Activated T-helper 17 cell treated with anti-CD3 and anti-CD28 coated beads, Interleukin-2, amount 50 U/mL, for 72 hours (primary cell): ENCODE measurements at places on chromosomes 11 and 22. TPM values are rescaled to one million over a fixed set of nuclear protein-coding genes. Genes with fewer than 3 reads are reported as not detected.

DNA sequence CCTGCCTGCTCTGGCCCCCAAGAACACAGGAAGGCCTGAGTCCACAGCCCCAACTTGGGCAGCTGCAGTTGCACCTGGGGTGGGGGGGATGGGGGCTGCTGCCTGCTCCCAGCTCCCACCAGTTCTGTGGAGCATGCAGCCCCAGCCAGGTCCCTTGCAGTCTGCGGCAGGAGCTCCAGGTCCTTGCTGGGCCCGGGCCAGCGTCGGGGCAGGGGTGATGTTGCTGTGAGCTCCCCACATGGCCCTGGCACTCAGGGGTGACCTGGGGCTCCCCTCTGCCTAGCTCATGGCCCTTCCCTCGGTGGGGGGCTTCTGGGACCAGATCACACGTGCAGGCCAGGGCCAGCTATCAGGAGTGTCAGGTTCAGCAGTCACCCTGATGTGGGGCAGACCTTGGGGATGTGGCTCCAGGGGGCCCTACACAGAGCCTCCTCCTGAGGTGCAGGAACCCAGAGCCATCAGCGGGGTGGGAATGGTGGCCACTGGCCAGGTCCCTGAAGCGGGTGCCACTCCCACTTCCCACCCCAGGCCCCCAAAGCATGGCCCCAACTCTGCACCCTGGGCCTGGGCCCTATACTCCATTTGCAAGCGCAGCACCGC, 10.4 kb upstream of the MED17 start:
- H3K36me3 ChIP-seq, result no peaks in the 10 kb centered on the region
- ATAC-seq, result no peak

The ZP1 gene
- total RNA-seq, result not detected

The MSANTD2 gene
- 6.9 TPM for total RNA-seq

The MUC5AC gene
- not detected for total RNA-seq

- peak; percentile 68 for ATAC-seq
- no peak overlapping the region for H3K27ac ChIP-seq
- no peaks in the 10 kb centered on the region for H3K27me3 ChIP-seq
- no peaks in the 10 kb centered on the region for H3K4me1 ChIP-seq
Observed at GRCh38 chr22:38406617-38407016, 48.4 kb downstream of the KCNJ4 start.

DNA sequence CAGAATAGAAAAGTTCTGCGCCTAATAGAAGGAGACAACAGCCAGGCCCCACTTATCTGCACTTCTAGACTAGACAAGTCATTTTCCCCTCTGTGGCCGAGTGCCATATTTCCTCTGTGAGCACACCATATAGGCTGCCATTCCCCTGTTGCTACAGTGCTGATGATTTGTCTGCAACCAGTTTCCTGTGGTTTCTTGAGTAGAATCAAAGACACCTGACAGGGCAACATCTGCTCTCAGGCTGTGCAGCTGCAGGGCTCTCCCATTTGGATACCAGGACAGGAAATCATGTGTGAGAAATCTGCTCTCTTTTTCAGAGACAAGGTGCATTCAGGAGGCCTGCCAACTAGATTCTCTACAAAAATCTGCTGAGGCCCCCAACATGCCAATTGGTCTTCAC, 879.3 kb downstream of the DLG2 start:
- no peaks in the 10 kb centered on the region for H3K4me1 ChIP-seq
- no peak for ATAC-seq
- no peaks in the 10 kb centered on the region for H3K36me3 ChIP-seq
- H3K27ac ChIP-seq, result no peak overlapping the region
- H3K4me3 ChIP-seq, result no peak overlapping the region

The HYOU1 gene
- total RNA-seq, result 117 TPM

The CALCA gene
- not detected for total RNA-seq

- no peak overlapping the region for H3K4me3 ChIP-seq
- H3K4me1 ChIP-seq, result no peaks in the 10 kb centered on the region
- no peaks in the 10 kb centered on the region for H3K27me3 ChIP-seq
- H3K27ac ChIP-seq, result no peak overlapping the region
- H3K36me3 ChIP-seq, result no peaks in the 10 kb centered on the region
Observed at GRCh38 chr11:26762089-26762488, 40.2 kb upstream of the SLC5A12 start.

- peaks cover 6% of the 10 kb centered on the region for H3K27me3 ChIP-seq
- no peaks in the 10 kb centered on the region for H3K4me1 ChIP-seq
- H3K4me3 ChIP-seq, result no peak overlapping the region
- H3K36me3 ChIP-seq, result no peaks in the 10 kb centered on the region
Observed at GRCh38 chr11:127448101-127448500, 447.5 kb upstream of the KIRREL3 start.

DNA sequence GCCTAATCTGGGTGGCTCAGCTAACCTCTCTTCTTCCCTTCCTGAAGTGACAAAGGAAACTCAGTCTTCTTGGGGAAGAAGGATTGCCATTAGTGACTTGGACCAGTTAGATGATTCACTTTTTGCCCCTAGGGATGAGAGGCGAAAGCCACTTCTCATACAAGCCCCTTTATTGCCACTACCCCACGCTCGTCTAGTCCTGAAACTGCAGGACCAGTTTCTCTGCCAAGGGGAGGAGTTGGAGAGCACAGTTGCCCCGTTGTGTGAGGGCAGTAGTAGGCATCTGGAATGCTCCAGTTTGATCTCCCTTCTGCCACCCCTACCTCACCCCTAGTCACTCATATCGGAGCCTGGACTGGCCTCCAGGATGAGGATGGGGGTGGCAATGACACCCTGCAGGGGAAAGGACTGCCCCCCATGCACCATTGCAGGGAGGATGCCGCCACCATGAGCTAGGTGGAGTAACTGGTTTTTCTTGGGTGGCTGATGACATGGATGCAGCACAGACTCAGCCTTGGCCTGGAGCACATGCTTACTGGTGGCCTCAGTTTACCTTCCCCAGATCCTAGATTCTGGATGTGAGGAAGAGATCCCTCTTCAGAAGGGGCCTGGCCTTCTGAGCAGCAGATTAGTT, 14.2 kb upstream of the UVRAG start:
- ATAC-seq, result no peak
- H3K4me1 ChIP-seq, result peaks cover 5% of the 10 kb centered on the region
- no peak overlapping the region for H3K4me3 ChIP-seq
- H3K27ac ChIP-seq, result no peak overlapping the region
- no peaks in the 10 kb centered on the region for H3K36me3 ChIP-seq
- H3K27me3 ChIP-seq, result no peaks in the 10 kb centered on the region

DNA sequence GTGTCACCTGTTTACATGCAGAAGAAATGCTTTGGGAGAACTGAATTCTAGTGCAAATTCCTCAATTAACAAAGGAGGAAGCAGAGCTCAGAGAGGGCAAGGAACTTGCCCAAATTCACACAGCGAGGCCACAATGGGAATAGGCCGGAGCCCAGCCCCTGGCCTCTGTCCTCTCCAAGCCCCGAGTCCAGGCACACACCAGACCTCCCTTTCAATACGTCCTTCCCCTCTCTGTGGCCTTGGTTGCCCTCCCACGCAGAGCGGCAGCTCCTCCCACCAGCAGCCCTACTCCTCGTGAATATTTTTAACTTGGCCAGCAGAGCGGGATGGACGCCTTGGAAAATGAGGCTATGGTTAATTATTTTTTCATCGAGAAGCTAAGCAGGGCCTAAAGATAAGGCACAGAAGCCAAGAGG, 1.6 kb upstream of the CARD10 start:
- no peak for ATAC-seq
- H3K27ac ChIP-seq, result no peak overlapping the region
- H3K4me1 ChIP-seq, result peaks cover 5% of the 10 kb centered on the region
- peaks cover 34% of the 10 kb centered on the region for H3K27me3 ChIP-seq
- peaks cover 6% of the 10 kb centered on the region for H3K36me3 ChIP-seq
- H3K4me3 ChIP-seq, result no peak overlapping the region

The RAB36 gene
- 0.61 TPM for total RNA-seq

DNA sequence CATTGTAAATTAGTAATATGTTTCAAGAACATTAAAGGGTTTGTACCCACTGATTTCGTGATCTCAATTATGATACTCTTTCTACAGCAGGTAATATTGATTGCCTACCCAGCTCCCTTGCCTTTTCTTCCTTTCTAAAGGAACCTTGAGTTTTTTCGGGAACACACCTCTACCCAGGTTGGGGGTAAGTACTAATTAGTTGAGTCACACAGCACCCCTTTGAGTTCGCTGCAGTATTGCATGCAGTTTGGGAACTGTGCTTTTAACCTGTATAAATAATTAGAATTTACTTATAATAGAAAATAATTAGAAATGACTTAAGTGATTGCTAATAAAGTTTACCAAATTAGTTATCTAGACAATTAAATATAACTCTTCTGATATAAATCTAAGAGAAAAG, 24.9 kb downstream of the ARHGAP42 start:
- H3K27ac ChIP-seq, result no peak overlapping the region
- H3K36me3 ChIP-seq, result no peaks in the 10 kb centered on the region

GRCh38 chr11:117180020-117180419, 1.5 kb downstream of the SIDT2 start:
- peaks cover 5% of the 10 kb centered on the region for H3K36me3 ChIP-seq
- peak overlapping the region; percentile 88 for H3K4me3 ChIP-seq
- H3K27me3 ChIP-seq, result no peaks in the 10 kb centered on the region
- peak overlapping the region; percentile 92 for H3K27ac ChIP-seq
- ATAC-seq, result no peak
- H3K4me1 ChIP-seq, result peaks cover 25% of the 10 kb centered on the region

The ADM2 gene
- total RNA-seq, result 1.3 TPM

The SSTR3 gene
- total RNA-seq, result 16.2 TPM

GRCh38 chr22:47376901-47377505, 614.6 kb downstream of the TBC1D22A start:
- no peak overlapping the region for H3K4me3 ChIP-seq
- no peak overlapping the region for H3K27ac ChIP-seq
- ATAC-seq, result no peak
- no peaks in the 10 kb centered on the region for H3K36me3 ChIP-seq
- H3K4me1 ChIP-seq, result peaks cover 11% of the 10 kb centered on the region
- peaks cover 6% of the 10 kb centered on the region for H3K27me3 ChIP-seq

The GP1BB gene
- total RNA-seq, result not detected

The OR51B5 gene
- not detected for total RNA-seq

DNA sequence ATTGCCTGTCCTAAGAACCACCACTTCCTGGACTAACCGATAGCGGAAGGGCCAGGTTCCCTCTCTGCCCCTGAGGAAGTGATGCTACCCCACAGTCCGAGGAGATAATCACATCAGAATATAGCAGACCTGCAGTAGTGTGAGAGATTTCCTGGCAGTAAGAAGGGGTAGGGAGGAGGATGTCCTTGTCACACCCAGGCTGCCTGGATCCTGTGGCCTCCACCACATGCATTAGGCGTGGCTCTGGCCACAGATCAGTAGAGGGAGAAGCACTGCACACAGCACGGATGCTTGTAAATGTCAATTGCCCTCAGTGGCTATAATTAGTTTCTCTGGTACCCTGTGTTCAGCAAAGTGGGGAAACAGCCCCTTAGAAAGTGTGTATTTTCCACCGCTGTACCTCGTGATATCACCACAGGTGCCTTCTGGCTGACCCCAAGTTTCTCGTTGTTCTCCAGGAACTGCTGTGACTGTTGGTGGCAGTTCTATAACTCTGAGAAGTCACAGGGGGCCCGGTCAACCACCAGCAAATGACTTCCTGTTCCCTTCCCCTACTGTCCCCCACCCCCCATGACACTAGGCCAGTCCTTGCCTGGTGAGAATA, 61.8 kb downstream of the UBASH3B start:
- no peaks in the 10 kb centered on the region for H3K36me3 ChIP-seq
- H3K4me1 ChIP-seq, result peaks cover 9% of the 10 kb centered on the region
- H3K4me3 ChIP-seq, result no peak overlapping the region
- peak; percentile 70 for ATAC-seq
- H3K27me3 ChIP-seq, result no peaks in the 10 kb centered on the region
